ENCODE measurements at places on chromosomes 16 and 17.

DNA sequence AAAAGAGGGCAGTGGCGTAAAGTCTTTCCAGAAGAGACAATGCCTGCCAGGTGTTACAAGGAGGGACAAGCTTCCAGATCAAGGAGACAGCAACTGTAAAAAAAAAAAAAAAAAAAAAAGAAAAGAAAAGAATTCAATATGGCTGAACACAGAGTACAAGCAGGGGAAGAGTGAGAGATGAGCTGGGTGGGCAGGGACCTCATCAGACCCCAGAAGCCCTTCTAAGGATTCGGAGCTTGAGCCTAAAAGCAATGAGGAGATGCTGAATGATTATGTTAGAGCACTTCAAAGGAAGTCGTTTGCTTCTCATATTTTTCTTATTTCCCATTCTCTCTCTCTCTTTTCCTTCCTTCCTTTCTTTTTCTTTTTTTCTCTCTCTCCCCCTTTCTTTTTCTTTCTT, 103.0 kb downstream of the YPEL2 start:
- no peak for DNase-seq

DNA sequence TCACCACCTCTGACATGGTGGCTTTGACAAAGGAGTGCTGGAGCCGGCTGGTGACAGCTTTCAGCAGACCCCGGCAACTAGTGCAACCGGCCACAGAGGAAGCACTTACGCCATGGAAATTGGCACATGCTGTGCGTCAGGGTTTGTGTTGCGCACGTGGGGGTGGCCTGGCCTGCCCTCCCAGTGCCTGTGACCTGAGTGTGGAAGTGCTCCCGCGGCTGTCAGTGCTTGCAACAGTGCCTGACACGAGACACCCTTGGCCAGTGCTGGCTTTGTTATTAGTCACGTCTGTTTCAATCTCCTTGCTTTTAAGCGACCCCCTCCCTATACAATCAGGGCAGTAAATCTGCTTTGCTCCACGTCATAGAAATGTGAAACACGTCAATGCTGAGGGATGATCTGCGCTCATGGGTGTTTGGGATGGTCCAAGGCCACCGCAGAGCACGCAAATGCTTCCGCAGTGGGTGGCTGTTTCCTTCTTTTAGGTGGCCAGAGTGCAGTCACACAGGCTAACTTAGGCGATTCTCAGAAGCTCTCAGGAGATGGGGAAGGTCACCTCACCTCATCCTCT, 64.3 kb downstream of the PGS1 start:
- DNase-seq: peak; percentile 72

DNA sequence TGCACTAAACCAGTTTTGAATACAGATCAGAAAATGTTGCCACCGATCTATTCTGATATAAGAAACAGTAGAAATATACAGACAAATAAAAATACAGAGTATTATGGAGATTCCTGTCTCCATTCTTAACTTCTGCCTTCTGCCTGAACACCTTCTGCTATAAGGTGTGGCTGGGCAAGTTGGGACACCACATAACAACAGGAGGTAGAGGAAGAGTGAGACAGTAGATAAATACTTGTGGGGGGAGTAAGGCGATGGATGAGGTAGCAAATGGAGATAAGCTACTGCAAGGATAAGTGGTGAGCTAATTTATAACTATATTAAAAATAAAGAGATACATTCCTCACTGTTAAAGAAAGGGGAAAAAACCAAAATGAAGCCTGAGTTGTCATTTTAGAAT, 143.7 kb downstream of the CDH8 start:
- no peak for DNase-seq

- DNase-seq: no peak
These were observed 2.9 kb upstream of the RNF213 start for GRCh38 chr17:80257716-80258213.

- peak; percentile 54 for DNase-seq
These were observed 1.6 kb downstream of the CMIP start for GRCh38 chr16:81445966-81446906.

DNA sequence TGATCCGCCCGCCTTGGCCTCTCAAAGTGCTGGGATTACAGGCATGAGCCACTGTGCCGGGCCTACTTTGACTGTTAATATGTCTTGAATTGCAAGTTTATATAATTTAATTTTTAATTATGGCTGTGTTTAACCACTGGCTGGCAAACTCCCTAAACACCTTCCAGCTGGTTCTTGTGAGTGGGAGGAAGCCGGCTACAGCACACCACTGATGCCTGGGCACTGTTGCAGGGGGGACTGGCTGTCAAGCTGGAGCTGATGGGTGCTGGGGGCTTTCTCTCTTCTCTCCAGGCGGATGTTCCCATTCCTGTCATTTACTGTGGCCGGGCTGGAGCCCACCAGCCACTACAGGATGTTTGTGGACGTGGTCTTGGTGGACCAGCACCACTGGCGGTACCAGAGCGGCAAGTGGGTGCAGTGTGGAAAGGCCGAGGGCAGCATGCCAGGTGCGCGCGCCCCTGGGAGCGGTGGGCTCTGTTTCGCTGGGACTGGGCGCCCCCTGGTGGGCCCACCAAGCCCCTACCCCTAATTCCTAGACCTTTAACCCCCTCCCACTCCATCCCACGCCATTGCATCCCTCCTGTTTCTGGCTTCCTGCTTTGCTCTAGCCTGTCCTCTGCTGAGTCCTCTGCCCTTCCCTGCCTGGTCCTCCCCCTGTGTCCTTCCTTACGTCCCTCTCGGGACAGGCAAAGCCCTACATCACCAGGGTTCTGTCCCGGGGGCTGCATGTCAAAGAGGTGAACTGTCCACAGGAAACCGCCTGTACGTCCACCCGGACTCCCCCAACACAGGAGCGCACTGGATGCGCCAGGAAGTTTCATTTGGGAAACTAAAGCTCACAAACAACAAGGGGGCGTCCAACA, 9.5 kb downstream of the TBX21 start:
- DNase-seq: peak; percentile 45

- peak; percentile 34 for DNase-seq
These were observed 33.7 kb downstream of the DDX19A start for GRCh38 chr16:70380248-70380918.

- DNase-seq: no peak
These were observed 9.8 kb upstream of the NAT9 start for GRCh38 chr17:74785981-74786360.

- DNase-seq: no peak
These were observed 43.5 kb upstream of the ADCY9 start for GRCh38 chr16:4159726-4160125.

DNA sequence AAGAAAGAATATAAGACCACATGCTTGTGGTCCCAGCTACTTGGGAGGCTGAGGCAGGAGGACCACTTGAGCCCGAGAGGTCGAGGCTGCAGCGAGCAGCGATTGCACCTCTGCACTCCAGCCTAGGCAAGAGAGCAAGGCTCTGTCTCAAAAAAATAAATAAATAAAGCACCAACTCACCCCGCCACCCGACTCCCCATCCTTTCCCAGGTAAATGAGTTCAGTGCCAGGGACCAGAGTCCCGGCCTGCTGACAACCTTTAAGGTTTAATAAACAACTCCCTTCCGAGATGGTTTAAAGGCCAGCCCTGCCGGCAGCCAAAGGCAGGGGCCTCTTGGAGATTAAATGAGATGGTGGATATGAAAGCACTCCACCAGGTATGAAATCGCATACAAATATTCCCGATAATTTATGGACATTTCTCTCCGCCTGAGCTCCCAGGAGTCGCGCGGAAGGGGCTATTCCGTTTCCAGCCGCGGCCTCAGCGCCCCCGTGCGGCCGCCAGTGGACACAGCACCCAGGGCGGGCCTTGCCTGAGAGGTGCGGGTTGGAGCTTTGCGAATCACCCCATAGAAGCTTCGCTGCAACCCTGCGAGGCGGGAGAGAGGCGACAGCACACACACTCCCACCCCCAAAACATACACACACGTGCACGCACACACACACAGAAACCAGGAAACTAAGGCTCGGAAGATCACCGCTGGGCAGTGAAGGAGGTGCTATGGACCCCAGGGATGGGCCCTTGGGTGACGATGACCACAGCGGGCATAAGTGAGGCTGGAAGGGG, 4.0 kb upstream of the RPL38 start:
- peak; percentile 78 for DNase-seq

- DNase-seq: no peak
These were observed 3.5 kb upstream of the TANGO6 start for GRCh38 chr16:68839831-68840230.

- no peak for DNase-seq
These were observed 8.3 kb downstream of the OTOP3 start for GRCh38 chr17:74943808-74944522.

- no peak for DNase-seq
These were observed at the start of gene HOXB5 for GRCh38 chr17:48593126-48593829. TSS of gene HOXB5 (minus strand) at chr17:48593779. CDS start at chr17:48593682, 97 bp downstream.

- no peak for DNase-seq
These were observed 3.5 kb upstream of the ERN2 start for GRCh38 chr16:23716484-23716883.

DNA sequence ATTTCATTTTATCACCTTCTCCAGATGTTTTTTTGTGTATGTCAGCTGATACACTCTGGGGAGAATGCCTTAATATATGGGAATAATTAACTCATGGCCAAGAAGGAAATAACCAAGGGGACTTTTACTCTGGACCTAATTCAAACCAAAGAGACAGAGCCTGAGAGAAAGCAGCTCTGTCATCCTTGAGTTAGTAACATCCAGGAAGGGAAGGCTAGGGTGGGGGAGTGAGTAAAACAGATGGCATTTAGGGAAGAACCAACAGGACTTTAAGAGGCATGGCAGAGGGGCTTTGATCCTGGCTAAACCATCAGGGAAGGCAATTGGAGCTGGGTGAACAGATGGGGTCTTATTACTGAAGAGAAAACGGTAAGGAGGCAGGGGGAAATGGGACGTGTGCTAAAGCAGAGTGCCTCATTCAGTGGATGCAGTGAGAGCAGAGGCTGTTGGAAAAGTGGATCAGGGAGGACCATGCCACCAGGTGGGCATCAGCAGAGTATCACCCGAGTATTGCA, 2.5 kb upstream of the SMPD3 start:
- DNase-seq: no peak

- no peak for DNase-seq
These were observed 62.8 kb upstream of the B4GALNT2 start for GRCh38 chr17:49069585-49070273.

DNA sequence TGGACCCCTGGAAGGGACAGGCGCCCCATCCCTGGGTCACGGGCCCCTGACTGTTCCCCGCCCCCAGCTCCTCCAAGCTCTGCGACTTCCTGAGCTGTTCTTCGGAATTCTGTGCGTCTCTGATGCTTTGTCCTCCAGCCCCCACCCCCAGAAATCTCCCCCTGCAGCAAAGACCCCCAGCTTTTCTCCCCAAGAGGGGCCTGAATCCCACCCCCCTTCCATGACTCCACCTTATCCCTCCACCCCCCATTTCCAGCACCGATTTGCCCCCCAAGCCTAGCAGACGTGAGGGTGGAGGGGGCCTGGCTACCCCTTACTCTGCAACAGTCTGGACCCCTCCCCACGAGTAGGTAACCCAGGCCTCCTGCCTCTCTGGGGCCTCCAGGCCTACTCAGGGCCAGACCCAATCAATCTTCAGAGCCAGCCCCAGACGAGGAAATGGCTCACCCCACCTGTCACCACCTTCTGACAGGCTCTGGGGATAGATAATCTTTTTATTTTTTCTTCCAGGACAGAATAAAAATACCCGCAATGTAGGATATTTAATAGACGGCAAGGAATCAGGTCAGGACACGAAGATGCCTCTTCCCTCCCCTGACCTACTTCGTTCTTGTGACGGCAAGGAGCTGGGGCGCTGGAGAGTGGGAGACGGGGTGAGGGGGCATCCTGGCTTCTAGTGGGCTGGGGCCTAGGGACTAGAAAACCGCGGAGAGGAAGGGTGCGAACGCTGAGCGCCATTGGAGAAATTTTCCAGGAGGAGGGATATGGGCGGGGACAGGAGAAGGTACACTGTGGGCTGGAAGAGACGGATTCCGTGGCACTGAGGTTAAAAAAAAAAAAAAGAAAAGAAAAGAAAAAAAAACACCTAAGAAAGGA, 744 bp upstream of the PLXDC1 start:
- no peak for DNase-seq

DNA sequence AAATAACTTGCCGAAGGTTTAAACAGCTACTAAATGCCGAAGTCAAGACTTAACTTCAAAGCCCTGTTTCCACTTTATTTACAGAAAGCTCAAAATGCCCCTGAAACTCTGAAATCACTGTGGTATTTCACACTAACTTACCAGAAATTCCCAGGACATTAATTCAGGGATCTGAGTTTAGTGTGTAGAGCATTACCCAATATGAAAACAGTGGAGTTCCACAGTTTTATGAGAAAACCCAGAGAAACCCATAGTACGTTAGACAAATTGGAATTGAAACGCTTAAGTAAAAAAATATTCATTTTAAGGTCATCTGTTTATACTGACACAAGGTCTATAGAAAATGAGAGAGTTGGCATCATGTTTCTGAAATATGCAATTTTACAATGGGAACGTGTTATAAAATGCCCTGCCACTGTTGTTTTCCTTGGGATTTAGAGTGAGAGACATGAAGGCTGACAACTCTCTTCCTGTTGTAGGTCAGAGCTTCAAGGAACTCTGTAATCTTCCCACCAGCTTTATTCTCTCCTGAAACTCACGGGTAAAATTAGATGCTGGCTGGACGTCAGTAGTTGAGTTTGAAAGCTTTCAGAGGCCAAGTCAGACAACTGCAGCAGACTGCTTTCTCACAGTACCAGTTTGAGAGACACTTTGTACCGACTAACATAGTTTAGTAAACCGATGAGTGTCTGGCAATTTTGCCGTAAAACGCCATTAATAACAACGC, 139.4 kb upstream of the TBX2 start:
- no peak for DNase-seq

DNA sequence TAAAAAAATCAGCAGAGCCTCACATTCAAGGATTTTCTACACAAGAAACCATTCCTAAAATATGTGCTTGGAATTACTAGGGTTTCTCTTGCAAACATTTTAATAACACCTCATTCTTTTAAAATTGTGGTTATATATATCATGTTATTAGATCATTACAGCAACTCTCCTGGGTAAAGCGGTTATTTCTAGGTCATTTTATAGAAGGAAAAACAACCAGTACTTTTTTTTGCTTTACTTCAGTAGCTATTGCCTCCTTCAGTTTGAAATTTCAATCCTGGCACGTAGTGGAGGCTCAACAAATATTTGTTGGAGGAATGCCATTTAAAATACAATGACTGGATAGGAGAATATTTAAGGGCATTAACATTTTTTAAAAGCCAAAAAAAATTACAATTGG, 220.6 kb downstream of the CDRT15L2 start:
- no peak for DNase-seq

- DNase-seq: peak; percentile 6
These were observed 22.8 kb downstream of the PRKCB start for GRCh38 chr16:23858542-23858941.

DNA sequence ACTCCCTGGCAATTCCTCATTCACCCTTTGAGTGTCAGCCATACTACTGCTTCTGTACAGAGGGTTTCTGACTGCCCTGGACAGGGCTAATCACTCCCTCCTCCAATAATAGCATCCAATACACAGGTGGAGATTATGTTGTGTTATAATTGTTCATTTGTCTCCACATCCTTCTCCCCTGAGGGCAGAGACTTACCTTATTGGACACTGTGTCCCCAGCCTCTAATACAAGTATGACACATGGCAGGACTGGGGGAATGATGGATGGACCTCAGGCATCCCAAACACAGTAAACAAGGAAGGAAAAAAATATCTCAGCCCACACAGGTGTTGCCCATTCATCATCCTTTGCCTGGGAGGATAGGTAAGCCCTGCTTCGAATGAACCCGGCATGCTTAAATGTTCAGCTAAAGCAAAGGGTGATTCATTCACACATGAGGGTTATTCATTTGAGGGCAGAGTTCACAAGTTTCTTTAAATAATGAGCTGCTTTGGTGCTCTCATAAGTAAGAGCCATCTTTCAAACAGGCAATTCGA, 34.8 kb downstream of the MMD start:
- DNase-seq: no peak
